ENCODE measurements at places on chromosomes 16 and 17.
A peak's percentile ranks its signal among the peaks of the same experiment; 100 is the strongest.

GRCh38 chr17:81251709-81252301 is 12.7 kb downstream of the NDUFAF8 start:
- DNase-seq = no peak

DNA sequence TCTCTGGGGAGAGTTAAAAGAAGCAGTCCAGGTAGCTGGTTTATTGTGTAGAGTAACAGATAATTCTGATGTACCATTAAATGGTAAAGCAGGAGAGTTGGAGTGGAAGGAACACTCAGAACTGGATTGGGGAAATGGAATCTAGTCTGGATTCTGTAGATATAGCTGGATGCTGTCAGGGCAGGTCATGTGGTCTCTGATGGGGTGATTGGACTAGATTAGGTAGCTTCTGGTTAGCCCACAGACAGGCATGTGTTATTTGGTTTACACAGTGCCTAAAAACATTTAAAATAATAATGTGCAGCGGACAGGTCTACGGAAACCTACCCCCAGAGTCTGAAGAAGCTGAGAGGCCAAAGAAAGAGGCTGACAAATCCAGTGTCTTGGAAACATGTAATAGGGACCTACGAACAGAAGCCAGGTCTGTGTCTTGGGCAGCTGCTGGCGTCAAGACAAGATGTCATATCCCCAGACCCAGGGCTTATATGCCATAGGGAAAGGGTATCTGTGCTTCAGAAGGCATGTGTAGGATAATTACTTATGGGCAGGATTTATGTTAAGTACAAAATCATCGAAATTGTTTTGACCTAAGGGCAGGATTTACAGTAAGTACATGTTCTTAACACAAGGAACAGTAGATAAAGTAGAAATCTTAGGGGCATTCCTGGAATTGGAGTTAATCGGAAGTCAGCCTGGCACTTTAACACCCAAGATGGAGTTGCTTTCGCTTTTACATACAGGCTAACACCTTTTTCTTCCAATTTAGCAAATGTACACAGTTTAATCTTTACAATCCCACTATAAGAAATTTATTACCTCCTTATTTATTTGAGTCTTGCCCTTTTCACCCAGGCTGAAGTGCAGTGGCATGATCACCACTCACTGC is 12.4 kb downstream of the LUC7L3 start:
- DNase-seq = no peak

DNA sequence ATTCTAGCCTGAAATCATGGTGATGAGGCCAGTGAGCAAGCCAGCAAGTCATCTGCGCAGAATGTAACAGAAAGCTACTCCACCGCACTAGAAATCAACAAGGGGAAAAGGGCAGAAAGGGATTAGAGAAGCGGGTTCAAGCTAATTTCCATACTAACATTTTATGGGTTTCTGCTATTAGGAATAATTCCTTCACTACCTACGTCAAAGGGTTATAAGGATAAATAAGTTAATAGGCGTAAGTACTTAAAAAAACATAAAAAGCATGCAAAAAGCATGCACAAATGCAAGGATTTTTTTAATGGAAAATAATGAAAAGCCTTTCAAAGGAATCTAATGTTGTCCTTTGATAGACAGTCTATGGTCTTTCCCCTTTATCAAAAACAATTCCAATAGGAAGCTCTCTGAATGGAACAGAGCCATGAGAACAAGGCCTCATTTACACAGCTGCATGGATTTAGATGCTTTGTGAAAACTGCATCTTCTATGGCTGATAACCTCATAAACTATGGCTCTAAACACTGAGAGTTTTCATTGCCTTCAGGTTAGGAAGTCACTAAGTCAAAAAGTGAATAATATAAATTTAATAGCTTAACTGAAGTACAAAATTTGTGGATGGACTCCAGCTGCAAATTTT is 5.6 kb downstream of the EMC8 start:
- DNase-seq = no peak

- no peak for DNase-seq
These were observed 795 bp upstream of the HBM start for GRCh38 chr16:164827-165538.

GRCh38 chr16:2212362-2213324 is 2.0 kb upstream of the BRICD5 start:
- no peak for DNase-seq

DNA sequence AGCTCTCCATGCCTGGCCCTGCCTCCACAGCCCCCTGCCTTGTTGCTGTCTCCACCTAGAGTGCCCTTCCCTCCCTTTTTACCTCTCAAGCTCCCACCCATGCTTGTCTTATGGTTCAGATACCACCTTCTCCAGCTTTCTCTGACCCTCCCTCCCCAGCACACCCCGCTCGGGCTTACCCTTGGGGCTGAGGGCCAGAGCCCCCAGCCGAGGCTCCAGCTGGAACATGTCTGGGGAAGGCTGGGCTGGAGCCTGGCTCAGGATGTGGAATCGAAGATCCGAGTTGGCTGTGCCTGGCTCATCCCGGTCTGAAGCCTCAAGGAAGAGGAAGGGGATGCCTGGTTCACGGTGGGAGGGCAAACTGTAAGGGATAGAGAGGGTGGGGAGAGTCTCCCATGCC is 3.6 kb downstream of the CDH16 start:
- no peak for DNase-seq

- DNase-seq = peak; percentile 74
These were observed 2.4 kb upstream of the SOCS7 start for GRCh38 chr17:38349097-38349730.

DNA sequence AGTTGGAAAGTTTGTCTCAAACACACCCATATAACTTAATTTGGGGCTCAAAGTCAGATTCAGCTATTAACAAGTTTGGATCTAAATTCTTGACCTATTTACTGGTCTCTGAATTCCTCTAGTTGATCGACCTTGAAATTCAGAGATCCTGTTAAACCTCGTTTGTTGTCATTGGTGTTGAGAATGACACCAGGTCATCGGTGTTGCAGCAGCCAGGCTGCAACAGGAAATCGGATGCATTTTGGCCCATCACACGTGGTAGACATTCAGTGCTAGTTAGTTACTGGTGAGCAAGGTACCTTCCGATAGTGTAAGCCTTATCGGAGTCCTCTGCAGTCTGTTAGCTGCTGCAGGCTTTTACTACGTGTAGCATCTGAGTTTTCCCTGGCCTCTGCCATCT is 82.3 kb downstream of the WWP2 start:
- DNase-seq = no peak

DNA sequence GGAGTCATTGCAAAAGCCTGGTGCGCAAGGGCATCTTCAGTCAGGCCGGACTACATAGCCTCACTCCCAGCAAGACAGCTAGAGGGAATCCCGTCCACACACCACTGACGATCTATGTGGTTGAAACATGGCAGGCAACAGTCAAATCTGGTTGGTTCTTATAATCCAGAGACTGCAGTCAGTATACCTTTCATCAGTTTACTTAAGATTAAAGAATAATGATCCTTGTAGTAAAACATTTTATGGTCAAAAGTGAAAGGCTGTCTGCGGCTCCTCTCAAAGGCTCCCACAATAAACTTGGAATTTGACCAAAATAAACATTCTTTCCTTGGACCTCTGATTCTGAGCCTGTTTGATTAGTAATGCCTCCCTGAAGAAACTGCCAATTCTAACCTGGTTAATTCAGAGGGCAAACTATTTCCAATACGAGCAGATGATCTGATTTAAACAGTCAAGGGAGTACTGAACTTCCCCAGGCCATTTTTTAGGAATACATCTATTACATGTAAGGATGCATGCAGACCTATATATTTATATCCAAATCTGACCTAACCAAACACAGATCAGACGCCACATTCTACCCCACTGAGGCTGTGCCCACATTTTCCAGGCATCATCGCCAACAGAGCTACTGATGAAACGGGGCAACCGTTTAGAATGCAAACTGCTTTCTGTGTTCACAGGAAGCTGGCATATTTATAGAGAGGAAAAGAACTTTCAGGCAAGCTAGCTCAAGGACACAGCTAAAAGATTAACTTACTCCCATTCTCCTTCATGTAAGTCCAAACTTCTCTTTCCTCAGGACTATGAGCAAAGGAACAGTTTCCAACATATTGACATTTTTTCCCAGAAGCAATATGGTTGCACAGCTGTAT is 15.3 kb upstream of the TXNDC11 start:
- peak; percentile 61 for DNase-seq

DNA sequence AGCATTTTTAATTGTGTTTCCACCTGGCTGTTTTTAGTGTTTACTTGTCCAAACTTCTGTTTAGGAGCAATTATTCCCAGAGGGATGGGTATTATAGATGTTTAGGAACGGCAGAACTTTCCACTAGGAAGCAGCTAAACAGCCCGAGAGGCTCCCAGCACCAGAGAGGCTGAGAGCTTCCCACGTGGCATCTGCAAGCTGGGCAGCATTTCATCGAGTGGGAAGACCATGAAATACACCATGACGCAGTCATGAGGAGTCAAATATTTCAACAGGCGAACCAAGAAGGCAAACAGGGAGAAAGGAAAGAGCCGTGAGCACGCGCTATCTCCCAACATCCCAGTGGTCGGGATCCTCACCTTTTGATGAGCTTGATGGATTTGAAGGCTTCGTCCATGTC is 24.1 kb downstream of the TMEM204 start:
- no peak for DNase-seq

GRCh38 chr17:50036455-50037261 is 19.3 kb upstream of the ITGA3 start:
- DNase-seq = no peak

DNA sequence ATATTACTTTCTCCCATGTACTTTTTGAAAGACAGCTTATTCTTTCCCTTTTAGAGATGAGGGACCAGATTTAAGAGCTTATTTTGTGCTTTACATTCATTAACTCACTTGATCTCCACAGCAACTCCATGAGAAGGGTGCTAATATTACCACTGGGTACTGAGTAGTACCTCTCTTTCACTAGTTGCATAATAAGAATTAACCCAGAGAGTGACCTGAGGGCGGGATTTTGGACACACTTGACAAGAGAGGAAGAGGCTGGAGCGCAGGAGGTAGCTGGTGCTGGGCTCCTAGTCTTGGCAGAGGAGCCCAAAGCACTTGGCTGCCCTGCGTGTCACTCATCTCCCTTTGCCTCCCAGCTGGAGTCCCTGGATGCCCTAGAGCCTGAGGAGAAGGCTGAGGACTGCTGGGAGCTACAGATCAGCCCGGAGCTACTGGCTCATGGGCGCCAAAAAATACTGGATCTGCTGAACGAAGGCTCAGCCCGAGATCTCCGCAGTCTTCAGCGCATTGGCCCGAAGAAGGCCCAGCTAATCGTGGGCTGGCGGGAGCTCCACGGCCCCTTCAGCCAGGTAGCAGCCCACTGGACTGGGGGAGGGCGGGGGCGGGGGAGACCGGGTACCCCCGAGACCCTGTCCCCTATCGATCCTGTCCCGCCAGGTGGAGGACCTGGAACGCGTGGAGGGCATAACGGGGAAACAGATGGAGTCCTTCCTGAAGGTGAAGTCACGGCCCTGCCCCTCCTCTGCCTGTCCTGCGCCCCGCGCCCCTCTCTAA is 1.7 kb upstream of the MAZ start:
- no peak for DNase-seq

GRCh38 chr16:49515016-49515565 is 141.5 kb downstream of the C16orf78 start:
- DNase-seq = no peak

DNA sequence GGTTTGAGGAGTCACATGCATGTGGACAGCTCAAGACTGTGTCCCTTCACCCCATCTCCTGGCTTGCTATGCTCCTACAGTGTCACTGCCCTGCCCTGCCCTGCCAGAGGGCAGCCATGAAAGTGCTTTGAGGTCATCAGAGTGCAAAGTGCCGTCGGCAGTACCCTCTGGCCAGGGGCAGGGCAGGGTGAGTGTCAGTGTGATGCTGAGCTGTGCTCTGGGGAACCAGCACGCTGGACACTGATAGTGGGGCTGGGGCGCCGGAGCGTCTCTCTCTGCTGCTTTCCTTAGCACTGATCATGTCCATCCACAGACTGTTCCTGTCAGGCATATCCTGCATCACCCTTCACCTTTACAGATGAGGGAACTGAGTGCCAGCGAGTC is 1.6 kb upstream of the SPATA32 start:
- DNase-seq = no peak

DNA sequence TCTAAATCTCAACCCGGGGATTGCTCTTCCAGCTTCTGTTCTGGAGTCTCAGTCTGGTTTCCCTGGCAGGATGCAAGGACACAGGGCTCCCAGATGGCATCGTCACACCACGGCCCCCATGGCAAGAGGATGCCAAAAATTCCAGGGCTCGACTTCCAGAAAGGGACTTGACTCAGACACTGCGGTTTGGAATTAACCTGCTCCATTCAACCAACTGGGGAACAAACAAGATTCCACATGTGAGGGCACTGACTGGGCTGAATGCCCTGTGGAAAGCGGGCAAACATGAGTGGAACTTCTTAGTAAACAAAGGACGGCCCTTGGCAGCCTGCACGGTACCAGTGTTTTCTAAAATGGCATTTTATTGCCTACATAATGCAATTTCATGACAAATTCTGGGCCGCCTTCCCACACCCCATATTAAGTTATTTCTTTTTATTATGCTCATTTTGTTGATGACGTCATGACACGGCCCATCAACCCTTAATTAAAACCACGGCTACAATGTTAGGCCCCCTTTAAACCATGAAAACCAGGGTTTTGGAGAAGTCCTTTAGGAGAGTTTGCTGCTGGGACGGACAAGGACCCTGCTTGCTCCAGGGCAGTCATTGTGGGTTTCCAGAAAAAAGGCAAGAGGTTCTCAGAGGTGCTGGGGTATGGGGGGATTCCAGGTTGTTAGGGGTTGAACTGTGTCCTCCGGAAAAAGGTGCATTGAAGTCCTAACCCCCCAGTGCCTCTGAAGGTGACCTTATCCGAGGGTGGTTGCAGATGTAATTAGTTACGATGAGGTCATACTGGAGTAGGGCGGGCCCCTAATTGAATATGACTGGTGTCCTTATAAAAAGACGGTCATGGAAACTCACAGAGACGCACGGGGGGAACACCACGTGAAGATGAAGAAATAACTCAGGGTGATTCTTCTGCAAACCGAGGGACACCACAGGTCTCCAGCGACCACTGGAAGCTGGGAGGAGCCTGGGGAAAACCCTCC is 205.6 kb downstream of the FOXL1 start:
- DNase-seq = peak; percentile 97

DNA sequence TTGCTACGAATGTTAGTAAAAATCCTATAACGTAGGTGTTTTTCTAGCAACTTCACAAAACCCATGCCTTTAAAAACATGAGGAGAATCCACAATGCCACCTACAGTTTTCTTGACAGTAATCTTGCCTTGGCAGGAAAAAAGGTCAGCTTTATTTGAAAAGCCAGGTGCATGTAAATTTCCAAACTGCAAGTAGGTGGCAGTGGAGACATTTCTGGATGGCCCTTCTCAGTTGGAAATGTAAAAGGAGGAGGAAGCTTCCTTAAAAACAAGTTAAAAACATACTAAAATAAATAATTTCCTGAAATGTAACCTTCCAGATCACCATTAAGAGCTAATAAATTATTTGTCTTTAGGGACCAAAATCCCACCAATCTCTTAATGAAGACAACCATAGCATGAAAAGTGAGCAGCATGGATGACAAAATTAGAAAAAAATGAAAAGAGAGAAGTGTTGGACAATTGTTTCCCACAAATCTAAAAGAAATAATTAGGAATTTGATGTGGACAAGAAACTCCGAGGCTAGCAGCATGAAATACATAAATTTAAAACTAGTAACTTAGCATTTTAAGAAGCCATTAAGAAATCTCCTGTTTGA is 152.2 kb downstream of the SNX11 start:
- DNase-seq = peak; percentile 74

GRCh38 chr16:30808146-30808545 is 21.1 kb upstream of the ZNF629 start:
- no peak for DNase-seq

GRCh38 chr17:51971121-51971520 is 187.4 kb downstream of the CA10 start:
- DNase-seq = no peak

GRCh38 chr16:86567701-86568581 is 1.3 kb downstream of the FOXC2 start:
- DNase-seq = no peak

All from H4 (cell line).